Body of pancreas (tissue), 4 donors: ENCODE measurements at places on chromosomes 7 and 10. TPM values are rescaled to one million over a fixed set of nuclear protein-coding genes. Genes with fewer than 3 reads are reported as not detected.

DNA sequence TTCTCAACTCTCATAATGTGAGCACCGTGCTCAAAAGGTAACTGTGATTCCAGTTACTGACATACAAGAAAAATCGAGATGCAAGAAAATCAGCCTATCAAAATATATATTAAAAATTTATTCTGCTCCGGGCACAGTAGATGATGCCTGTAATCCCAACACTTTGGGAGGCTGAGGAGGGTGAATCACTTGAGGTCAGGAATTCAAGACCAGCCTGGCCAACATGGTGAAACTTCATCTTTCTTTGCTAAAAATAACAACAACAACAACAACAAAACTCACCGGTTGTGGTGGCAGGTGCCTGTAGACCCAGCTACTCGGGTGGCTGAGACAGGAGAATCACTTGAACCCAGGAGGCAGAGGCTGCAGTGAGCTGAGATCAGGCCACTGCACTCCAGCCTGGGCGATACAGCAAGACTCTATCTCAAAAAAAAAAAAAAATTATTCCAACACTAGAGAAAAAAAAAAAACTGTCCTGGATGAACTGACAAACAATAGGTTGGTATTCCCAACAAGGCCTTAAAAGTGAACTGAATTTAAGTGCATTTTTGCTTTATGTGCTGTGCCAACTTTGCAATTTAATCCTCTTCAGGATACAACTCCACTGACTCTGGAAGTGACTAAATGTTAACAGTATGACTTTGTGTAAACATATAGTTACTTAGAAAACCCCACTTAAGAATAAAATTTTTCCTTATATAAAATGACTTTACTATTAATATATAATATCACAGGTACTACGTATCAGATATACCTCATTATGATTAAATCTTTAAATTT is 51.1 kb downstream of the JMJD1C start:
- DNase-seq, result no peak

- DNase-seq, result no peak
Observed at GRCh38 chr7:99031496-99031895, 112.4 kb downstream of the SMURF1 start.

DNA sequence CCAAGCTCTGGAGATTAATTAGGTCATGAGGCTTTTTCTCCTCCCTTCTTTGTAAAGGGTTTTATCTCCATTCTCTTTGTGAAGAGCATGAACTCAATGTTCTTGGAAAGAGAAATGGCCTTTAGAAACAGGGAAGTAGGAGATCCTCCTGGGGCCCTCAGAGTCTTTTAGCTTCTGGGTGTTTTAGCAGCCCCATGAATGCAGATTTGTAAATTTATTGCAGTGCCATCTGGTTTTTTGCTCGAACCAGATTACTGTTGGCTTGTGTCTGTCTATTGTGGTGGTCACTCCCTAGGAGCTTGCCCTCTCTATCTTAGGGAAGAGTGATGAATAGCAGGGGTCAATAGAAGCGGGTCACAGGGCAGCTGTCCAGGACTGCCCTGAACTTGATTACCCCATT is 110.6 kb downstream of the BTRC start:
- DNase-seq, result no peak

GRCh38 chr10:113115556-113115955 is 165.5 kb downstream of the TCF7L2 start:
- DNase-seq, result no peak

The HMX2 gene
- total RNA-seq, result not detected

The MEIG1 gene
- total RNA-seq, result not detected
